Activated CD4-positive, alpha-beta T cell treated with anti-CD3 and anti-CD28 coated beads, Interleukin-2, amount 10 ng/mL, durations not matched to agents 7 days and 5 days (primary cell): ENCODE measurements at places on chromosomes 4 and X. TPM values are rescaled to one million over a fixed set of nuclear protein-coding genes. Genes with fewer than 3 reads are reported as not detected.

GRCh38 chr4:53455766-53456165, 78.3 kb downstream of the FIP1L1 start:
- no peak for DNase-seq

- no peak for DNase-seq
These were observed 220.7 kb downstream of the ANTXR2 start for GRCh38 chr4:79852305-79852730.

DNA sequence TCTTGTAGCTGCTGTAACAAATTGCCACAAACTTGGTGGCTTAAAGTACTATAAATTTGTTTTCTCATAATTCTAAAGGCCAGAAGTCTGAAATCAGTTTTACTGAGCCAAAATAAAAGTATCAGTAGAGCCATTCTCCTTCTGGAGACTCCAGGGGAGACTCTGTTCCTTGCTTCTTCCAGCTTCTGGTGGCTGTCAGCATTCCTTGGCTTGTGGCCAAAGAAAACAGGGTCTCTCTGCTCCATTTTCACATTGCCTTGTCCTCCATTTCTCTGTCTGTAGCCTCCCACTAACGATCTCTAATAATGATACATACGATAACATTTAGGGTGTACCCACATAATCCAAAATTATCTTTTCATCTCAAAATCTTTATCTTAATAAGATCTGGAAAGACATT, 200.4 kb downstream of the MAB21L2 start:
- no peak for DNase-seq

Gene UCHL1
- not detected for total RNA-seq

GRCh38 chr4:150130933-150131332, 52.7 kb downstream of the DCLK2 start:
- no peak for DNase-seq

Gene MAGEA1
- total RNA-seq = not detected

Gene PAGE1
- not detected for total RNA-seq
